ENCODE measurements at places on chromosomes 13 and 19.

DNA sequence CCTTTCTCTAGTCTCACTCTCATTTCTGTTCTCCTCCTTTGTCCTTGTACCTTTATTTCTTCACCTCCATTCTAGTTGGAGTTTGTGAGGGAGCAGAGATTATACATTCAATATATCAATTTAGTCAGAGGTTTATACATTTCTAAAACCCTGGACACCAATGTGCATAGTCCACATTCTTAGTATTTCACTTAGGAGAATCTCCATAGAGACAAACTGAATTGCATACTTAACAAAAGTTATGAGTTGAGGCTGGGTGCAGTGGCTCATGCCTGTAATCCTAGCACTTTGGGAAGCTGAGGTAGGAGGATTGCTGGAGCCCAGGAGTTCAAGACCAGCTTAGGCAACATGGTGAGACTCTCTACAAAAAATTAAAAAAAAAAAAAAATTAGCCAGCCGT is 45.3 kb downstream of the DNAJC3 start:
- DNase-seq, result no peak

- peak; percentile 57 for DNase-seq
These were observed 13.1 kb downstream of the EPS8L1 start for GRCh38 chr19:55088543-55089341.

GRCh38 chr13:74111399-74111798 is 22.8 kb downstream of the KLF12 start:
- no peak for DNase-seq

- no peak for DNase-seq
These were observed 3.0 kb upstream of the TNNT1 start for GRCh38 chr19:55152017-55152416.

DNA sequence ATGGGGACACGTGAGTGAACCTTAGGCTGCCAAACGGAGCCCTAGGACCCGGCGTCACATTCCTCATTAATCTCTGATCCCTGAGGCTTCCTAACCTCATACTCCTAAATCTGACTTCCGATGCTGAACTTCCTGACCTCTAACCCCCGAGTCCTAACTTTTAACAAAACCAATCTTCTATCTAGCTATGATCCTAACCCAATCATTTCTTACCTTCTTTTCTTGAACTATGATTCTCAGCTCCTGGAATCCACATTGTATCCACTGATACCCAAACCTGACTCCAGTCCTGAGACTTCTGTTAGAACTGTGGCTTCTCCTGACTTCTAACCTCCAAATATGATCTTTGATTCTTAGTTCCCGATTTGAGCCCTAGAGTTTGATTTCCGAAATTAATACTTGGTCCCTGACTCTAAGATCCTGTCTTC is 447 bp downstream of the NFKBIB start:
- no peak for DNase-seq

- DNase-seq, result no peak
These were observed 2.9 kb downstream of the ZNF835 start for GRCh38 chr19:56668676-56669075.

DNA sequence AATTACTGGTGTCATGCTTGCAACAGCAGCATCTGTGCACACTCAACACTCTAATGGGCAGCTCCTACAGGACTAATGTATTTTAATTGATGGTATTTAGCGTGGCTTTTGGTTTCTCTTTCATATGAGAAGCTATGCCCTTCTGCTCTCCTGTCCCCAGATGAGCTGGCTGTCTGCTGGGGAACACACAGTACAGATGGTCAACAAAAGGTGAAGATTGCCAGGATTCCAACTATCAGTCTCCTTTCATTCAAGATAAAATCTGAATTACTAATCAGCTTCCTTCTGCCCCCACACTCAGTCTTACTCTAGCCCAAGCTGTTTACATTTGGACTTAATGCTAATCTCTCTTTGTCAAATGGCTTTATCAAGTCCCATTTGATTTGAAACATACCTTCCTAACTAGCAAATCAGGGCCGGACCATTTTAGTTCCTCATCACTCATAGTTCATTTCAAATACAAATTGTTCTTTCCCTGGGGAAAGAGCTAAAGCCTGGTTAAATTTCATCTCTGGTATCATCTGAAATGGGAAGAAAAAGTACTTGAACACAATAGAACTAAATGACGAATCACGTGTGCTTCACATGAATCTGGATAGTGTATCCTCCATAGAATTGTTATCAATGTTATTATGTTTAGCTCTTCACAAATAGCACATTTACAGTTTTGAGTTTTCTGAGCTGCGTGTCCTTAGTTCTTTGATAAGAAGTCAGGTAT is 988.0 kb downstream of the PCDH17 start:
- no peak for DNase-seq

GRCh38 chr13:30711375-30711774 is 24.0 kb upstream of the ALOX5AP start:
- DNase-seq, result no peak

DNA sequence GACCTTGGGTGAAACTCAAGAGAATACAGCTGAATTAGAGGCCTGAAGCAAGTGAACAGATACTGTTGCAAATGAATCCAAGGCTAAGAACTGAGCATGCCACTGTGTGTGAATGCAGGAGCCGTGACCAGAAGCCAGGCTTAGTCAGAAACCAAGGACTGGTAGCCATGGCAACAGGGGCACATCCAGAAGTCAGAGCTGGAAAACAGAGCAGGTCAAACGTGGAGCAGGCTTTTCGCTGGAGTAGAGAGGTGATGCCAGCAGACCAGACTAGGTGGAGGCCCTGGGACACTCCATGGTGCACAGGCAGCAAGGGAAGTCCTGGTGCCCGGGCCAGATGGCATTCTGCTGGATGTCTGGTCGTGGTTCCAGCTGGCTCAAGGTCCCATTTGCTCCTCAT is 564.1 kb downstream of the PCDH9 start:
- DNase-seq, result no peak

DNA sequence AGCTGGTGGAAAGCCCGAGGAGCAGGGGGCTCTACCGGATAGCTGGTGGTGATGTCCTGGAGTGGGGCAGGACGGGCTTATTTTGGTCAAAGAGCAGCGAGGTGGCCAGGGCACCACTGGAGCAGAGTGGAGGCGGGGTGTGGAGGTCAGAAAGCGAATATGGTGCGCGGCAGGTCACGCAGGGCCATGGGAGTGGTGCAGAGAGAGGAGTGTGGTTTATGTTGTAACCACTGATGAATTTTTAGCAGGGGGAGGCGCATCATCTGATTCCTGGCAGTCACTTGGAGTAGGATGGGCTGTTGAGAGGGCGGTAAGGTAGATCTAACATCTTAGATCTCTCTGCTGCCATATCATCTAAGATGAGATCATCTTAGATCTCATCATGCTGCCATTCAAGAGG is 1.4 kb upstream of the ZNF414 start:
- no peak for DNase-seq

DNA sequence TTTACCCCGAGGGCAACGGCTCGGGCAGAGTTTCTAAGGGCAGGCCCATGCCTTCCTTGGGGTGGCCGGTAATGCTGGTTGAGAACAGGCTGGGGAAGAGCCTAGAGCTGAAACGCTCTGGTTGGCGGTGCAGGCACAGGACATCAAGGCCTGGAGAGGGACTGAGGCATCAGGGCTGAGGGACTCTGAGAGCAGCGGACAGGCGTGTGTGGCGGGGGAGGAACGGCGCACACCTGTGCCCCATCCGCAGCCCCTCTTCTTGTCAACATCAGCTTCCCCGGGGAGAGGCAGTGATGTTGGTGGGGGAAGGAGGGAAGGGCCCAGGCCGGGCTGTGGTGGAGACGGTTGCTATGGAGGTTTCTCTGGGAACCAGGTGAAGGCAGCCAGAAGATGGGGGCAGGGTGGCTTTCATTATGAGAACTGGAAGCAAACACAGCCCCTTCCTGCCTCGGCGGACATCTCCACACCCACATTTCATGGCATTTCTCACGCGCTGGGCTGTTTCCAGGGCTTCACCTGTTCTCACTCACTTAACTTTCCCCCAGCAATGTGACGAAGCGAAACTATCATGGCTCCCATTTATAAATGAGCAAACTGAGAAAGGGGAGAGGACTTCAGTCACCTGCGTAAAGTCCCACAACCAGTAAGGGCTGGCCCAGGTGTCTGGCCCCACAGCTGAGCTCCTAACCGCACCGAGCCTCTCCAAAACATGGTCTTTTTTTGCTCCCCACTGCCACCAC is 8.2 kb upstream of the ATF5 start:
- DNase-seq, result no peak

DNA sequence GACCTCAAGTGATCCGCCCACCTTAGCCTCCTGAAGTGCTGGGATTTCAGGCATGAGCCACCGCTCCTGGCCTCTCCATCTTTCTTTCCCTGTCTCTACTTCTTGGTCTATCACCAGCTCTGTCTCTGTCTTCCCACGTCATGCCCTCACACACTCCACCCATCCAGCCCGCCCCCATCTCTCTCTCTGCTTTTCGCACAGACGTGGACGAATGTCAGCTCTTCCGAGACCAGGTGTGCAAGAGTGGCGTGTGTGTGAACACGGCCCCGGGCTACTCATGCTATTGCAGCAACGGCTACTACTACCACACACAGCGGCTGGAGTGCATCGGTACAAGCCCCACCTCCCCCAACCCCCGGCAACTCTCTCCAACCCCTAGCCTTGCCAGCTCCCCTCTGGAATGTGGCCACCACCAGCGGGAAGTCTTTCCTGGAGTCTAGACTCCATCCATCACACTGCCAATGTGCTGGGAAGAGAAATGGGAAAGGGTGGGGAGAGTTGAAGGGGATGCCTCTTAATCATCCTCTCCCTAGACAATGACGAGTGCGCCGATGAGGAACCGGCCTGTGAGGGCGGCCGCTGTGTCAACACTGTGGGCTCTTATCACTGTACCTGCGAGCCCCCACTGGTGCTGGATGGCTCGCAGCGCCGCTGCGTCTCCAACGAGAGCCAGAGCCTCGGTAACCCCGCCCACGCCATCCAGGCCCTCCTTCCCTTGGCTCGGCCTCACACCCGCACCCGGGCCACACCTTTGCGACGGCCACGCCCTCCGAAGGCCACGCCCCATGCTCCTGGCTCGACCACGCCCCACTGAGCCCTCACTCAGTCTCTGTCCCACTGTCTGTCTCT is 22.5 kb downstream of the LTBP4 start:
- DNase-seq, result no peak

GRCh38 chr19:756236-756635 is 5.3 kb downstream of the MISP start:
- DNase-seq, result no peak

- no peak for DNase-seq
These were observed 1937.6 kb downstream of the PCDH9 start for GRCh38 chr13:65292488-65292901.

- DNase-seq, result no peak
These were observed 56.6 kb downstream of the COG3 start for GRCh38 chr13:45521297-45521696.

DNA sequence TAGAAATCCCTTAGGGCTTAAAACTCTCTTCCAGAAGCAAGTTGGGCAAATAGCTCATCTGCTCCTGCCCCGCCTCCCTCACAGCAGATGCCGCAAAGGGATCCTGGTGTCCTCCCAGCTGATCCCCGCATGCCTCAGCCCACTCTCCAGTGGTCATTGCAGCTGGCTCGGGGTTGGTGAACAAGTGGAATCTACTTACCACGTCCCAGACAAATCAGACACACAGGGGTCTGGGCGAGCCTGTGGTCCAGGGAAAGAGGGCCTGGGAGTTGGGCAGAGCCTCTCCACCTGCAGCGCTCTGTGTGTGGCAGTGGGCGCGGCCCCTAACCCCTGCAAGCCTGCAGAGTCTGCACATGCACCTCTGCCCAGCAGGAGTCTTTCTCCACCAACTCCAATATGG is 10.8 kb upstream of the C19orf33 start:
- DNase-seq, result no peak

- DNase-seq, result no peak
These were observed 6.7 kb upstream of the DCUN1D2 start for GRCh38 chr13:113497217-113497616.

DNA sequence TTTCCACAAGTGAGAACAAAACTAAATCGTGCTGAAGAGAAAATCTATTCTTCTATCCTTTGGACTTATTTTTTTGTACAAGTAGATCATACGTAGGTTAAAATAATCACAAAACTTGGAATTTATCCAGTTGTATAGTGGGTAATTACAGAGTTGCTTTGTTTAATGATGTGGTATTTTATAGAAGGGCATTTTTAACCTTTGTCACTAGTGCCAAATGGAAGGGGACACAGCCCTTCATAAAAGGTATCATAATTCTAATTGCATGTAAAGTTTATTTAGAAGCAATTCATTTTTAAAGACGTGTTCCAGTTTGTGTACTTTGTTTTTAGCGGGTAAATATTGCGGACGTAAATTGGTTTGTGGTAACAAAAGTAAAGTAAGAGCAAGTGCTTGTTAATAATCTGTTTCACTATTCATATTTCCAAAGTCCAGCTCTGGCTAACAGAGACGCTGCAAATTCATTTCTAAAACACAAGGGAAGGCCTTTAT is 99.5 kb downstream of the ERCC5 start:
- no peak for DNase-seq

DNA sequence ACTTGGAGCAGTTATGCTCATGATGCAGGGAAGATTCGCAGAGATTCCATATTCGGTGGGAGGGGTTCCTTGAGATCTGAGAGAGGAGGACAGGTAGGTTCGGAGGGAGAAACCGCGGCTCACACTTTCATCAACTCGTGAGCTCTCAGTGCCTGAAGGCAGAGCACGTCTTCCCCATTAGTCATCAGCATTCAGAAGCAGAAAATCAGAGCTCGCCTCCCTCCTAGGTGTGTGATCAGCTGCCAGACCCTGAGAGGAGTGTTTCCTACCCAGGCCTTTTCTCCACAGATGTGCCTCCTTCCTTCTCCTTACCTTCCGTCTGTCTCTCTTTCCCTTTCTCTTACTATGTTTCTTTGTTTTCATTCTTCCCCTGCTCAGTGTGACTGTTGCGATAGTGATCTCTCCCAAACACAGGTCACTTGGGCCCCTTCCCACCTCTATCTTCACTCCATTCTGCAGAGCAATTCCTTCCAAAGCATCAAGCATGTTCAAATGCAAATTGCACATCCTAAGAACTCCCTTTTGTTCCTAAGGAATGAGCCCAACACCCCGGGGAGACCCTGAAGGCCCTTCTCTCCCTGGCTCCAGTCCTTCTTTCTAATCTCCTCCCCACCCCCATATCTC is 389.5 kb downstream of the UQCRFS1 start:
- DNase-seq, result no peak

DNA sequence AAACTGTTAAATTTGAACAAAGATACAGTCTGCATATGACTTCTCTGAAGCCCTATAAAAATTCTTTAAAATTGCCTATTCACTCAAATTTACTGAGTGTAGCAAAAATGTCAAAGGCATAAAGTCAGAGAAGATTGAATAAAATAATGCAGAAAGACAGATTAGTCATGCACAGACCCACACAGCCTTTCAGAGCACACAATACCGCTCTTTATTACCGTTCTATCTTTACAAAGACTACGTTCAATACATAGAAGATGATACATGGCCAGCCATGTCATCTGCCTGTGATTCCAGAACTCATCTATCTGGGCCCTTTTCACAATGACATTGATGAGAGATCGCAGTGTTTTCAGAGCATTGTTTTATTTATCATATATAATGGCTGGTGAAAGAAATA is 107.2 kb downstream of the URI1 start:
- DNase-seq, result no peak

- DNase-seq, result no peak
These were observed 5.5 kb downstream of the CELF5 start for GRCh38 chr19:3229888-3230496.

- no peak for DNase-seq
These were observed 44.8 kb upstream of the OLFM4 start for GRCh38 chr13:52983836-52984235.
